ENCODE measurements at places on chromosomes 7 and 10.
A peak's percentile ranks its signal among the peaks of the same experiment; 100 is the strongest.

GRCh38 chr10:33664070-33664469, 329.6 kb upstream of the NRP1 start:
- DNase-seq: no peak

- peak; percentile 34 for DNase-seq
Observed at GRCh38 chr7:157568770-157569584, 232.2 kb downstream of the DNAJB6 start.

GRCh38 chr7:126659124-126659523, 593.6 kb downstream of the GRM8 start:
- DNase-seq: no peak

GRCh38 chr7:11727864-11728263, 104.1 kb downstream of the THSD7A start:
- no peak for DNase-seq

DNA sequence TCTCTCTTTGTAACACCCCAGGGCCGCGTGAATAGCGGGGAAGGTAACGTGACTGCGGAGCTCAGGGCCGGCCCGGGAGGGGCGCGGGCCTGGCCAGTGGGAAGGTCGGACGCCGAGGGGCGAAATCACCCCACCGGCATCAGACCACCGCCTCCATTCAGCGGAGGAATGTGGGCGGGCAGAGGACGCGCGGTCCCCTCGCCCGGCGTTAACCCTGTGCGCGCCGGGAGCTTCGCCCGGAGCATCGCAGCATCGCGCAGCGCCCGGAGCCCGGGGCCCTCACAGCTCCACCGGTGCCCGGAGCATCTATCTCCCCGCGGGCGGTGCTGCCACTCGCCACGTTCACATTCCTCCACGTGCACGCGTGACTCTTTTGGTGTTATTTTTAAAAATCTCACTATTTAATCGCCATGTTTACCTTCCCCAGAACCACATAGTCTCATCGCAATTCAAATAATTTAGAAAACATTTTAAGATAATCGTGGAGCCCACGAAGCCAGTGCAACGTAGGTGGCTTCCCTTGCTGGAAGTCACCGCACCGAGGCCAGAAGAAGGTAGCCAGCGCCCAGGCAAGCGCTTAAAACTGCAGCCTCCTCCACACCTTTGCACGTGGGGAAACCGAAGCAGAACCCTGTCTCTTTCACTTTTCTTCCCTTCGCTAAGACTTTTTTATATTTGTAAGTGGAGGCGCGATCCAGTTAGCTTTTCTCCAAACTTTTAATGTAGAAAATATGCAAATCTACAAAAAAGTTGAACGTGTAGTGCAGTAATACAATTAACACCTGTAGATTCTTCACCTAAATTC, 21.8 kb downstream of the FGFBP3 start:
- DNase-seq: peak; percentile 4

DNA sequence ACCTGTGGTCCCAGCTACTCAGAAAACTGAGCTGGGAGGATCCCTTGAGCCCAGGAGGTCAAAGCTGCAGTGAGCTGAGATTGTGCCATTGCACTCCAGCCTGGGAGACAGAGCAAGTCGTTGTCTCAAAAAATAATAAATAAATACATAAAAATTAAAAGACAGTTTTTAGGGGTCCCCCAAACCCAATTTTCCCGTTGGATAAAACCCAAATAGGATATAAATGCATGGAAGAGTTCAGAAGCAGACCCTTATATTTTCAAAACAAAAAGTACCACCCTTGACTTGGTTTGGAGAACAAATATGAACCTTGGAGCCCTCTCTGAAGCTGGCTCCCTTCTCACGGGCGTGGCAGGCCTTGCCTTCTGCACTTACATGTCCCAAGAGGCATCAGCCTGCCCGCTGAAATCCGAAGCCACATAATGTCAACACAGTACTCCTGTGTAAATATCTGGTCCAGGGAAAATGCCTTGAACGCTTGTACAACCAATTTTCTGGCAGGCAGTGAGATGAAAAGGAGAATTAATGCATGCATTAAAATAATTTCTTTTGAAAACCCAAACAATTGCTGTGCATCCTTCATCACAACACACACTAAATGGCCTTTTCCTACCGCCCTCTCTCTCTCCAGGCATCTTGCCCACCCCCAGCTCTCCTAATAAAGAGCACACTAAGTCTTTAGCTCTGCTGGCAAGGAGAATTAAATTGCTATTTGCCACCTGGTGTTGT, 46.4 kb upstream of the PARD3 start:
- no peak for DNase-seq

Data from stimulated activated CD4-positive, alpha-beta T cell treated with anti-CD3 and anti-CD28 coated beads, Interleukin-4, amount 100 ng/mL, for 48 hours (primary cell).